LHCN-M2 (cell line): ENCODE measurements at places on chromosomes 11 and 22. TPM values are rescaled to one million over a fixed set of nuclear protein-coding genes. Genes with fewer than 3 reads are reported as not detected.

The KRTAP5-1 gene
- total RNA-seq: not detected in 2 replicates

The DLG2 gene
- 0.17 TPM in 1 of 2 replicates, not detected in the other for total RNA-seq

The LRRC75B gene
- 6.0 and 7.2 TPM in 2 replicates for total RNA-seq

The TMEM134 gene
- 45.6 and 47.5 TPM in 2 replicates for total RNA-seq

The SLC6A5 gene
- total RNA-seq: not detected in 2 replicates

The DEUP1 gene
- not detected in 2 replicates for total RNA-seq

The CARD16 gene
- not detected in 2 replicates for total RNA-seq

DNA sequence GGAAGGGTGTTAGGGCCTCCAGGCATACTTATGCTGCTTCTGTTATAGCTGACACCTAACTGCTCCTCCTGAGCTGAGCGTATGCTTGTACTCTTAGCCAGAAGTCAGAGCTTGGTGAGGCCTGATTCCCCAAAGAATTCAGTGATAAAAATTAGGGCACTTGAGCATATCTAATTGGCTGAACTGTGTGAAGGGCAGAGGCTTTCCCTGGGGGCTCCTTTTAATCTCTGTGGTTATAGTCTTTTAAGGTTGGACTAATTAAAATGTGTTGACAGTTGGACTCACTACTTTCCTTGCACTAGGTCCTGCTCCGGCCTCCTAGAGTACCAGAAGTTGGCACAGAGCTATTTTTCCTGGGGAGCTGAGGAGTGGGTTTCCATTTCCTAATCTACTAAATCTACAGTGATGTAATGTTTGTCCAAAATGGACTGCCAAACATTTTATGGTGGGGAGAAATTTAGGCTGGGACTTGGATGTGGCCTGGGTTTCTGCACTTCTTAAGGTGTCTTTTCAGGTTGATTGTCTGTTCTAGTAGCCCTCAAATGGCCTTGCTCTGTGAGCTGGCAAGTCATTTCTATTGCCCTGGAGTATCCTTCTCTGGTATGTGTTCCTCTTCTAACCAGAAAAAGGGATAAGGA lies 18.4 kb downstream of the STIM1 start:
- DNase-seq: no peak

GRCh38 chr11:1195682-1196515 lies 27.0 kb upstream of the MUC5B start:
- DNase-seq: no peak

DNA sequence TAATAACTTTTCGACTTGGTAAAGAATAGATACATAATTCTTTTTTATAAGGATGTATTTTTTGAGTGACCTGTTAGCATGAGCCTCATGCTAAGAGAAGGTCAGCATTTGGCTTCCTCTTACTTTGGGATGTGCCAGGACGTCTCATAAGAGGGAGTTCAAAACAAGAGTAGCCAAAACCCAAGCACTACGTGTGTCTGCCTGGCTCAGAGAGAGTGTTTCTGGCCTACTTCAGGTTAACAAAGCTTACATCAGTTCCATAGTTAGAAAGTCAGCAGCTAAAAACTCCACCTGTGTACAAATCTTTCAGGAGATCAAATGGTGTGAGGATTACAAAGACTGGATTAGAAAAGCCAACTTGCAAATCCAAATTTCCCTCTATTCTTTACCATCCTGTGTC lies 13.9 kb downstream of the SNX19 start:
- DNase-seq: no peak

GRCh38 chr11:46357483-46357936 lies 10.2 kb downstream of the DGKZ start:
- no peak for DNase-seq

DNA sequence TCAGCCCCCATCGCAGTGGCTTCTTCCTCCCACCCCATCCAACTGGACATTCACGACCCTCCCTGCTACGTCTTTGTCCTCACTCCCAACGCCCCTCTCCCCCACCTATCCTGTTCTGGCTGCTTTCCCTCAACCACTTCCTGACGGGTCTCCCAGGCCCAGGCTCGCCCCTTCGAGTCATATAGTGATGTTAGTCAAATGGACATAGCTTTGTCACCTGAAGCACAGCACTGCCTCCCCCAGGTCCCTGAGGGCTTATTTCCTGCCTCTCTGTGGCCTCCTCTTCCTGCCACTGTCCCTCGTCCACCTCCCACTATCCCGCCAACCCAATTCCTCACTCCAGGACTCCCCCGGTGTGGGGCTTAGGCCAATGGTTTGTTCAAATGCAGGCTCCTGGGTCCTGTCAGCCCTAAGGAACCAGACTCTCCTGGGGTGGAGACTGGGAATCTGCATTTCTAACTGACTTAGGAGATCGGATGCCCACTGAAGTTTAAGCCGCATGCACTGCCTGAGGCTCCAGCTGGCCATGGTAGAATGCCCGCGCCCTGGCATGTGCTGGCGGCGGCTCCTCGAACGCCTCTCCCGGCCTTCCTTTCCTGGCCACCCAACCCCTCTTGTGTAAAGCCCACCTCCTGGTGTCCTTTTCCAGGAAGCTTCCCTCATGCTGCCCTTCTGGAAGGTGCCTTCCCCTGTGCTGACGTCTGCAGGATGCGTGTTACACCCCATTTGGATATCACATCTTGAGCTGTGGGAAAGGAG lies 18.3 kb downstream of the SUN2 start:
- no peak for DNase-seq

GRCh38 chr11:34999453-34999852 lies 83.0 kb downstream of the PDHX start:
- no peak for DNase-seq

DNA sequence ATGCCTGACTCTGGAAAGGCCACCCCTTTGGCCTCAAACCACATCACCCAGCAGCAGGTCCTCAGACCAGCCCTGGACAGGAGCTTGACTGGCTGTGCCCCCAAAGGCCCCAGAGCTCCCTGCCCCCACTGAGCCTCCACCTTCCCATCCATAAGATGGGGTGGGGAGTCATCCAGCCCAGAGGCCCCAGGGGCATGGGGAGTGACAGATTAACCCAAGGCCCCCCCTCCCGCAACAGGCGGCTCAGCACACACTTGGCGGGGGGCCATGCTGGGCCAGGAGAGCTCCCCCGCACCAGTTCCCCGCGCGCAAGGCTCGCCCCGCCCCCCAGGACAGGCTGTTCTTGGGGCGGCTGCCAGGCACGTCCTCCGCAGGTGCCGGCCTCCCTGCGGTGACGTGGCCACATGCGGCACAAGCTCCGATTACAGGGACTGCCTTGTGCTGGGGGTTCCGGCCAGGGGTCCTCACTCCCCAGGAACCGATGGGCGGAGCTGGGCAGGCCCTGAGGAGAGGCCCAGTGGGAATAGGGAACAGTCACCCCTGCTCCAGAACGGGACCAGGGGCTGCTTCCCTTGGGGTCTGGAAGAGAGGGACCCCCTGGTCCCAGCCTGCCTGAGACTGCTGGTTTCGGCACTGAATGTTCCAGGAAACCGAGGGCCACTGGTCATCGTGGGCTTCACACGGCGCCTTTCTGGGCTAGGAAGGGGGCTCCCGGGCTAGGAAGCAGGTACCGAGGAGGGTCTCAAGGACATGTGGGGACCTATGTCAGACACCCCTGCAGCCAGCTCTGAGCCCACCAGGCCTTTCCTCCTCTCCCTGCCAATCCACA lies 5.1 kb upstream of the CDKN1C start:
- no peak for DNase-seq

GRCh38 chr22:41442240-41442792 lies 4.3 kb downstream of the TOB2 start:
- no peak for DNase-seq

DNA sequence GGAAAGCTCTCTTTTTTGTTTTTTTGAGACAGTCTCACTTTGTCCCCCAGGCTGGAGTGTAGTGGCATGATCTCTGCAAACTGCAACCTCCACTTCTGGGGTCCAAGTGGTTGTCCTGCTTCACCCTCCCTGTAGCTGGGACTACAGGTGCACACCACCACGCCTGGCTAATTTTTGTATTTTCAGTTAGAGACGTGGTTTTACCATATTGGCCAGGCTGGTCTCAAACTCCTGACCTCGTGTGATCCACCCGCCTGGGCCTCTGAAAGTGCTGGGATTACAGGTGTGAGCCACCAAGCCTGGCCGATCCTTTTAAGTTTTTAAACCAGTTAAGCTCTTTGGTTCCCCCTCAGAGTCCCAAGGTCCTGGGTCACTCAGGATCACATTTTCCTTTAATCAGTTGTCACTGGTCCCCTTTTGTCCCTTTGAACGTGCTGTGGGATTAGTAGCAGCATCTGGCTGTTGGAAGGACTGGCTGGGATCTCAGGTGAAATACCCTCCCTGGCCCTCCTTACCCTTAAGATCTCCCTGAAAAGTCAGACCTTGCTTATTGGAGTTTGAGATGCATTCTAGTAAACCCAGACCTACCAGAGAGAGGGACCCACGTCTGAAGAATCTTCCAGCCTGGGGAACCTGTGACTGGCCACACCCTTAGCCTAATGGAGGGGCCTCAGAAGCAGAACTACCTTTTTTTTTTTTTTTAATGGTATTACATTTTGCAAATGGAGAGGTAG lies 8.1 kb downstream of the MALAT1 start:
- no peak for DNase-seq

GRCh38 chr22:39547587-39547947 lies 15.0 kb upstream of the RPS19BP1 start:
- no peak for DNase-seq

- DNase-seq: no peak
Observed at GRCh38 chr11:60769811-60770210, 13.1 kb downstream of the MS4A15 start.

DNA sequence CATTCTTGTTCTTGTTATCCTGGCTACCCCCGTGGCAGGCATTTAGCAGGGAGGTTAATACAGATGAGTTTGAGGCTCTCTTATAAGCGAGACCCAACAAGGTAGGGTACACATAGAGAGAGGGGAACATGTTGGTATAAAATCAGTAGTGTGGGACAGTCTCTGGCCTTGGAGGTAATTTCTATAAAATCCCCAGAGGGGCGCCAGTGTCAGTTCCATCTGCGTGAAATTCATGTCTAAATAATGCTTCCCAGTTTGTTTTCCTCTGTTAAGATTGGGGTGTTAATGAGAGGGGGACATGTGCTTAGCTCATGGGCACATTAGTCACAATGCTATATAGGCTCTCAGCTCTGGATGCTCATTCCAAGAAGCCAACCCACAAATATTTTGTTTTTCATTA lies 150.7 kb downstream of the MYO18B start:
- DNase-seq: no peak

GRCh38 chr22:37631448-37632173 lies 7.9 kb upstream of the SH3BP1 start:
- no peak for DNase-seq
